Fibroblast of pulmonary artery (primary cell): ENCODE measurements at places on chromosomes 4 and X.

- DNase-seq: no peak
These were observed 692 bp upstream of the SLC9A7 start for GRCh38 chrX:46759645-46759974.

DNA sequence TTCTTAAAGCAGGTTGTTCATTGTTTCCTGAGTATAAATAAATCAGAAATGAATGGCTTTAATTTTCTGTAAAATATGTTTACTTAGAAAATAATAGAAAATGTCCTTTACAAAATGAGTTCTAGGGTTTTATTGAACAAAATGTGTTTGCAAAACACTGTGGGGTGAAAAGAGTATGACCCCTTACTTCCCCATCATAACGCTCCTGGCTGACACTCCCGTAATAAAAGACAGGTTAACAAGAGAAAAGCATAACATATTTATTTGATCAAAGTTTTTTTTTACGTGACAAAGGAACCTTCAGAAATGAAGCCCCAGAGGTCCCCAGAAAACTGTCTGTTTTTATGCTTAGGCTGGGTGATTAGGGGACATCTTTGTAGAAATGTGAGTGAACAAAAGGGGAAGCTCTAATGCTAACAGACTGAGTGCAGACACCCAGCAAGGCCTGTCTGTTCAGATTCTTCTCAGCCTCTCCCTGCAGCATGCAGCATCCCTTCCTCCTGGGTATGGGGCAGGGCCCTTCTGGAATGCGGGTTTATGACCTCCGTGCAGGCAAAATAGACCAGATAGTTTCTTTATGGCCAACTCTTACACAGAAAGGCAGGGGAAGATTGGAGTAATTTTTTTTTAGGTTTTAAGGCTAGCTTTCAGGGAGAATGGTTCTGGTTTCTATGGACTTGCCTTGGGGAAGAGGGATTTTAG is 26.1 kb downstream of the ZFP42 start:
- DNase-seq: no peak

DNA sequence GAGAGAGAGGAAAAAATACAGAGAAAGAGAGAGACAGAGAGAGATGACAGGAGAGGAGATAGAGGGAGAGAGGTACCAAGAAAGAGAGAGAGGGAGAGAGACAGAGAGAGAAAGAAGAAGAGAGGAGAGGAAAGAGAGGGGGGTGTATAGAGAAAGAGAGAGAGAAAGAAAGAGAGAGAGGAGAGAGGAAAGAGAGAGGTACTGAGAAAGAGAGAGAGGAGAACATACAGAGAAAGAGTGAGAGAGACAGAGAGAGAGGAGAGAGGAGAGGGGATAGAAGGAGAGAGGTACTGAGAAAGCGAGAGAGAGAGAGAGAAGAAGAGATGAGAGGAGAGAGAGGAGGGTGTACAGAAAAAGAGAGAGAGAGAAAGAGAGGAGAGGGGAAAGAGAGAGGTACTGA is 269.4 kb downstream of the CRLF2 start:
- DNase-seq: no peak

DNA sequence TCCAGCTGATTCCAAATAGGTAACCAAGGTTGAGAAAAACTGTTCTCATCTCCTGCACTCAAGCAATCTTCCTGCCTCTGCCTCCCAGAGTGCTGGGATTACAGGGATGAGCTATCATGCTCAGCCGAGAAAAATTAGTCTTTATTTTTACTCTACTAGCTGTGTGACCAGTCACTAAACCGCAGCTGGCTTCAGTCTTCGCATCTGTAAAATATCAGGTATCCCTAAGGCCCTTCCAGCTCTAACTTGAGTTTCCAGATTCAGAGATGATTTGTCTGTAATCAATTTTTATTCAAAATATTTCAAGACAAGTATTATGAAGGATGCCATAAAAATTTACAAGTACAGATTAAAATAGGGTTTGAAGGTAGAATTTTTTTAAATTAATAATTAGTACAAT is 3.5 kb downstream of the ADH6 start:
- no peak for DNase-seq

- no peak for DNase-seq
These were observed 139.4 kb downstream of the EVC2 start for GRCh38 chr4:5568931-5569330.

DNA sequence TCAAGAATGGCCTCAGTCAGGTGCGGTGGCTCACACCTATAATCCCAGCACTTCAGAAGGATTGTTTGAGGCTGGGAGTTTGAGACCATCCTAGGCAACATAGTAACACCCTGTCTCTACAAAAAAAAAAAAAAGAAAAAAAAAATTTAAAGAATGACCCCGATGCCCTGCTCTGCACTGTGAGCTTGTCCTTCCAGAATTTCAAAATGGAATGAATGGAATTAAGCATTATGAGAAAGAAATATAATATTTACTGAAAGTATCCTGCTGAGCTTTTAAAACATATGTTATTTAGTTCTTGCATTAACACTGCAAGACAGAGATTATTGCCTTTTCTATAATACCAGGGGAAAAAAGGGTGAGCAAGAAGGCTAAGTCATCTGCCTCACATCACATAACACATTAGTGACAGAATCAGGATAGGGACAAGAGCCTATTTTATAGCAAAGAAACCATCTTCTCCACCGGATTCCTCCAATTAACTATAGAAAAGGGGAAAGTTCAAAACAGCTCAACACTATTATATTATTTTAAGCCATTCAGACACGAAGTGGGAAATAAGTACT is 41.9 kb upstream of the GAB1 start:
- no peak for DNase-seq

- DNase-seq: no peak
These were observed 61.8 kb upstream of the COX18 start for GRCh38 chr4:73131281-73131680.

GRCh38 chr4:54446581-54446980 is 211.2 kb upstream of the KIT start:
- peak; percentile 7 for DNase-seq

DNA sequence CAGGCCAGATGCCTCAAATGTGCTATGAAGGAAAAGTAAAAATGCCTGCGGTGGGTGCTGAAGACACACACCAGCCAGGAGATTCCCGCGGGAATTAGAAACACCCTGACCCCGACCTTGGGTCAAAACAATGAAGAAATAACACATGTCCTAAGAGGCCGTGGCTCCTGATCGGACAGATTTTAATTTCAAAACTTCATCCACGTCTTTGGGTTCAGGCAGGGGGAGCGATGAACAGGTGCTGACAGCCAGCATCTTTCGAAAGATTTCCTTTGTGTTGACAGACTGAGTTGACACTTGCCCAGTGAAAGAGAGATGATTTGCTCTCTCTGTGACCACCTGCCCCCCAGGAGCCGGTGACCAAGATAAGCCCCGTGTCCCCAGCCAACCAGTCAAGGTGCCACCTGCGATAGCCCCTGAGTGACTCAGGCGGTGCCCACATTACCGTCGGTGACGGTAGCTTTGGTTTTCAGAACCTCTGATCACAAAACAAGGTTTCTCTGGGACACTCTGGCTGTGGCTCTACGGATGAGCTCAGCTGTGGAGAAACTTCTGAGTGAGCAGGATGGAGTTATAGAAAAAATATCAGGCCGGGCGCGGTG is 11.0 kb upstream of the IL3RA start:
- no peak for DNase-seq

DNA sequence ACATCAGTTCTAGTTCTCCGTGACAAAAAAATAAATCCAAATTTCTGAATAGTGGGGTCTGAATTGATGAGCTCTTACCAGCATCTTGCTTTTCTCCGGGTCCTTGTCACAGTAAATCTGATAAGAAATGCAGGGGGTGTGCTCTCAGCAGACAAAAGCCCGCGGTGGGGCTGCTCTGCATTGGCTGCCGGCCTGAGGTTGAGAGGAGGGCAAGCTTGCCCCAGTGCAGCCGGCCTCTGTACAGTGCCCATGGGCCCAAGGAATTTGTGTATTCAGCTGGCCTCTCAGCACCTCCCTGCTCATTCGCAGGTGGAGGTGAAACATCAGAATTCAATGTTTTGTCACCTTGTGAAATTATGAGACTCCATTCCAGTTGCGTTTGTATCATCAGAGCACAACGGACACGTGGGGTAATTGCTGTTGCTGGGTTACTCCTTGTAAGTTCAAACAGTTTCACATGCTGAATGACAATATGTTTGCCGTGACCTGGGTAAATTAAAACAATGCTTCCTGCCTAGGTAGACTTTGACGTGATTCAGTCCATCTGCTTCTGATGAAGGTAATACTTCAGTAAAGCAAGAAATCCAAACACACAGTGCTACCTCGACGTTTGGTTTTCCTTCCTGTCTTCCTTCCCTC is 596.4 kb downstream of the MID1IP1 start:
- DNase-seq: no peak

DNA sequence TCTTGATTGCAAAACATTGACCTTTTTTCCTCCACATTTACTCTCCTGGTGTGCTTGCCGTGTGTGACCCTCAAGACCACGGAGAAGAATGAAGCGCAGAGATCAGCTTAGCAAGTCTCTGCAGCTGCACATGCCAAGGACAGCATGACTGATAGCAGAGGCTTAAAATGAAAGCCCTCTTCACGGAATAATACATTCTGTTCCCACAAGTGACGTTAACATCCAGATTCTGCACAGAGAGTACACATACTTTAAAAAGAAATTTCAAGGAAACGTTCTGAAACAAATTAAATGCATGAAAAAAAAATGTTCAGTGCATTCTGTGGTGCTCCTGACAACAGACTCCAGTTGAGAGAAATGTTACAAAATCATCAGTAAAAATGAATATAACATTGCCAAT is 60.9 kb downstream of the SLC7A11 start:
- DNase-seq: peak; percentile 75

DNA sequence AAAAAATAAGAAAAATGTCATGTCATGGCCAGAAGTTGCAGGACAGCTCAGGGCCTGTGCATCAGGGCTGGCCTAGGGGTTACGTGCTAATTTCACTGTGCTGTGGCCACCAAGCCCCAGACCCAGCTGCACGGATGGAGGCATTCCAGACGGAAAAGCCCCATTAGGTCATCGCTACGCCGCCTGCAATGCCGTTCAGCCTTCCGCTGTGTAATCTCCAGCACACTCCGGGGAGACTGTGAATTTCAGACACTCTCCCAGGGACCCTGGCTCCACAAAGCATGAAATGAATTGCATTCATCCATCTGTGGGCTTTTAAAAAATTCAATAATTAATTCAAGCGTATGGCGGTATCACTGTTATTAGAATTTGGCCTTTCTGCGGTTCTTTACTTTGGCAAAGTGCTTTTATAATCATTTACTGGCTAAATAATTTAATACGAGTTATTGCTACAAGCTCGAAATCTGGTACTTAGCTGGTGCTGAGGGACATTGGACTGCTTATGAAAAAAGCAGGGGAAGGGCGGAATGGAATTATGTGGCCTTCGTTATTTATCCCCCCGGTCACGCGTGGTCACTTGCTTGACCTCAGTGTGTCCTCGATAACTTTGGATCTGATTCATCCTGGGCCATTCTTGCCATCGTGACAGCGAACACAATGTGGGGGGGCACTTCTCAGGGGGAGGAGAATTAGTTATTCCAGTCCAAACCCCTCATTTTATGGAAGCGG is 9.0 kb upstream of the NSG1 start:
- peak; percentile 40 for DNase-seq

DNA sequence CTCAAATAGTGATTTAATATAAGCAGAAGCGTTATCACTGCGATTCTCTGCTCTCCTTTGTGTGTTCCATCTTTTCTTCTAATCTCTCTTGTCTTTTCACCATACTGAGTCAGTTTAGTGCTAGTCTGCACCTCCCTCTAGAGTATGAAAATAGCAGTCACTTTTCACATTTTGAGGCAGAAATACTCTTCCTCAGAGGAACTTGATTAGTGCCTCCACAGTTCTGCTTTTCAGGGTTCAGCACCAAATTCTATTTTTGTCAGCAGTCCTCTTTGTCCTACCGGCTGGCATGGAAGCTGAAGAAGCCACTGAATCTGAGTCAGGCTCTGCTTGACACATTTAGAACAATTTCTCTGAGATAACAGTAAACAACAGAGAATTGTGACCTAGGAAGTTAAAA is 49.7 kb upstream of the ANKRD17 start:
- peak; percentile 55 for DNase-seq

DNA sequence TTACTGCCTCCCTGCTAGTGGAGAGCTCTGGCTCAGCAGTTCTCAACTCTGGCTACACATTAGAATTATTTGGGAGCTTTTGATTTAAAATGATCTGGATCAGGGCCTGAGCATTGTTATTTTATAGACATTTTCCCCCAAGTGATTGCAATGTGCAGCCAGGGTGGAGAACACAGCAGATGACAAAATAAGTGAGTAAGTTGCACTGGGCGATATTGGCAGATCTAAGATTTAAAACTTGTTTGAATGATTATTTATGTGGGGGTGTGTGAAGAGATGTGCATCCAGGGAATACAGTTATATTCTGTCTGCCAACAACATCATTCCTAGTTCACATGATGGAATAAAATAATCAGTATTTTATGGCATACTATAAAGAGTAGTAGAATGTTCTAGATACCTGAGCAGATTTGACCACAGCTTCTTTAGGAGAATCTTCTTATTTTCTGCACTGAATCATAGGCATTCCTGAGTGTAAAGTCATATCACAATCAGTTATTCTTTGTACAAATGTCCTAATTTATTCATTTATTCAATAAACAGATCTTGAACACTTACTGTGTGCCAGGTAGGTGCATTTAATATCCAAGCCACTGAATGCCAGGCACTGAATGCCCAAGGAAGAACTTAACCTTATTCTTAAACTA is 123.9 kb downstream of the UCHL1 start:
- no peak for DNase-seq

- DNase-seq: no peak
These were observed 12.8 kb upstream of the SLITRK4 start for GRCh38 chrX:143648705-143649104.

DNA sequence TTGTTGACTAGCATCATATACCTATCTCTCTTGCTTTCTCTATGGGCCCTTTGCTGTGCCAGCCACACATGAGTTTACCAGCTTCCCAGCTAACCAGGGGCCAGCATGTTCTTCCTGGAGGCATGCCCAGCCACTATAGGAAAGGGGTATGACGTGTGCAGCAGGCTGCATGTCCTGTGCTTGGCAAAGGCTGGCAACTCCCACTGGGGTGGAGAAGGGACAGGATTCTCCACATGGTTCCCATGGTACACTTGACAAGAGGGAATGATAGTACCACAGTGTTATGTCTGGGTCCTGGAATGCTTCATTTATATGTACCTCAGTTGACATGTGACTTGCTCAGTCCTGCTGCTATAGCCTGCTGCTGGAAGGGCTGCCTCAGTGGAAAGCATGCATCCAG is 78.8 kb downstream of the TMEM164 start:
- DNase-seq: peak; percentile 88

- no peak for DNase-seq
These were observed 250.8 kb downstream of the SLC39A8 start for GRCh38 chr4:102094481-102094880.
